ENCODE measurements at places on chromosomes 12 and 14. TPM values are rescaled to one million over a fixed set of nuclear protein-coding genes. Genes with fewer than 3 reads are reported as not detected.
A peak's percentile ranks its signal among the peaks of the same experiment; 100 is the strongest.

KLHL33 gene
- 0.18 TPM for total RNA-seq

TDRD9 gene
- total RNA-seq: 0.45 TPM

LHX5 gene
- total RNA-seq: not detected

PTHLH gene
- 1.6 TPM for total RNA-seq

RDH16 gene
- total RNA-seq: 0.09 TPM

NEK9 gene
- 51.3 TPM for total RNA-seq

SYCP3 gene
- total RNA-seq: 0.18 TPM

GARIN6 gene
- not detected for total RNA-seq

PTCSC3 gene
- total RNA-seq: not detected

PARPBP gene
- 4.1 TPM for total RNA-seq

TPH2 gene
- total RNA-seq: not detected

IRF2BPL gene
- total RNA-seq: 25.8 TPM

DDN gene
- total RNA-seq: 0.09 TPM

DNA sequence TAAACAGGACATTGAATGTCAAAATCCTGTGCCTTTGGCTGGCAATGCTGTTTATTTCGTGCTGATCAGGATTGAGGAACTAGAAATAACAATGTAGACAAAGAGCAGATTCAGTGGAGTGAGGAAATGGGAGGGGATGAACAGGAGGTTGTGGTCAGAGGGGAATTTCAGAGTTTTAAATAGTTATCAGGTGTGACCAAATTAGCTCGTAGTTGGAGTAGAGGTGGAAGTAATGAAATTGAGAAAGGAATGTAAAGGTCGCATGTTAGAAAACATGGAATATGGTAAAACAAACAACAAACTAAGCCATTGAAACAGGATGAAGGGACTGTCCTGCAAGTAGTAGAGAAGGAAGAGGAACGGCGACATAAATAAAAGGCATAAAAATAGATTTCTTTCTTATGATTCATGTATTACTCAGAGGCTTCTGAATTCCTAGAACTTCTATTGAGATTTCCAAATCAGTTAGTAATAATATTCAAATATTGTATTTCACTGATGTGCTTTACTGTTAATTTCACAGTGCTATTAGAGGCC, 9.5 kb upstream of the SAV1 start:
- DNase-seq: peak; percentile 69

- DNase-seq: no peak
Observed at GRCh38 chr14:61338457-61338856, 17.1 kb downstream of the PRKCH start.

- DNase-seq: no peak
Observed at GRCh38 chr14:104356020-104356737, 217.8 kb downstream of the KIF26A start.

DNA sequence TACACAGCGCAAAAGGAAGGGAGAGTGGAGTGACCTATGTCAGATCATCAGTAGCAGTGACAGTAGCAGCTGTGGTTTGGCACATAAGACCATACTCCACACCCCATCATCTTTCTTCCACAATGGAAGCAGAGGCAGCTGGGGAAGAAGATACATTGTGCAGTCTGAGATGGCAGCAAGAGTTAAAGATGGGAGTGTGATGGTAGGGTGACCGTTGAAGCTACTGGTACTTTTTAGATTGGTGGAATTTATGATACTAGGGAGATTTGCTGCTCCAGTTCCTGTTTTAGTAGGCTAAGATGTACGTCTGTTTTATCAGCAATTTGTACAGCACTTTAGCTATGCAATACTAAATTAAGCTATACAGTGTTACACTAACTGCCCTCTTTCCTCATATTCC, 291.0 kb downstream of the FUT8 start:
- no peak for DNase-seq

GRCh38 chr14:34161351-34162082, 210.6 kb upstream of the EGLN3 start:
- no peak for DNase-seq

DNA sequence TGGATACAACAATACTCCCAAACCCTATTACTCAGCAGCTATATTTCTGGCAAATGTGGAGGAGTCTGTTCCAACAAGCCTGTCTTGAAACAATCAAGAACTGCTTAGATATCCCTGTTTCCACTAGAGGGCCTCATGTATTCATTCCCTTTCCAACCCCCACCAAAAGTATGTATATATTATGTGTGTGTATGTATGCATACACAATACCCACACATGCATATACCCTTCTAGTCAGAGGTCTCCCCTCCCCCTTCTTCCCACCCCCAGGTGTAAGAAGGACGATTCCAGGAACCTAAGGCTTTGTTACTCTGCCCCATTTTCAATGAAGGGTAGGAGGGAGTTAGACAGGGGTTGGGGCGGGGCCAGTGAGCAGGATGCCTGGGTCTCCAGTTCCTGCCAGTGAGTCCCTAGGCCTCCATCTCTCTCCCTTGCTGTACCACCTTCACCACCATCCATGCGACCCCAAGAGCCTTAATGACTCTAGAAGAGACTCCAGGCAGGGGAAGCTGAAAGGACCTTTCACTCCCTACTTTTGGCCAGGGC, at the start of gene DGKA:
Gene DGKA, plus strand, starts transcription at position 392 of the 546 bp plus-strand sequence. CDS start 5,342 bp downstream, outside the sequence.
- peak; percentile 89 for DNase-seq

GRCh38 chr12:111868676-111869588, 26.9 kb downstream of the MAPKAPK5 start:
- no peak for DNase-seq

DNA sequence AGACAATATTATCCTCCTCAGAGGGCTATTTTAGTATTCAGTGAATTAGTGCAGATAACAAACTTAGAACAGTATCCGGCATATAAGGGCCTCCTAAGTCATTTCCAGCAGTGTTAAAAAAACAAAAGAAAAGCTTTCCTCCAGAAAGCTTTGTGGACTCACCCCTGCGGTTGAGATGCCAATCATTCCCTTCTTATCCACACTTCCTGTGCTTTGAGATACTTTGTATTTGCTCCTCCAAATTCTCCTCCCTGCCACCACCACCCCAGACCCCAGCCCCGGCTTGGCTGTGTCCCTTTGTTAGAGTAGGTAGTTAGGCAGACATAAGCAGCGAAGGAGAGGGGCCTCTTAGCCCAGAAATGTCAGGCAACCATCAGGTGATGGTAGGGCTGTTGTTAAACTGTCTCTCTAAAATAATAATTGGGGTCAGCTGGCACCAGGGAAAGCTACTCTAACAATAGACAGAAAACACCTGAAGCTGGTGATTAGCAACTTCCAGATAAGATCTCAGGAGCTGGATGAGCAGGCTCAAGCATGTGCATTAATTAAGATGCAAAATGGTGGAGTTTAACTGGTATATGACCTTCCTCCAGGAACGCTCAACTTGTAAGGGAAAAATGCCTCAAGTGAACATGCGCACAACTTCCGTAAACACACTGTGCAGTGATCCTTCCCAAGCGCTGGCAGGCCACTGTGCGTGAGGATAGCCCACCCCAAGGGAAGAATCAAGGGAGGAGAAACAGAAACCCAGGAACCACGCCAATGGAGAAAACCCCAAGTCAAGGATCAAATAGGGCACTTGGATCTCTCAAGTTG, 152.1 kb upstream of the EEA1 start:
- DNase-seq: peak; percentile 39

GRCh38 chr14:22897357-22897756, 14.3 kb downstream of the REM2 start:
- DNase-seq: no peak

DNA sequence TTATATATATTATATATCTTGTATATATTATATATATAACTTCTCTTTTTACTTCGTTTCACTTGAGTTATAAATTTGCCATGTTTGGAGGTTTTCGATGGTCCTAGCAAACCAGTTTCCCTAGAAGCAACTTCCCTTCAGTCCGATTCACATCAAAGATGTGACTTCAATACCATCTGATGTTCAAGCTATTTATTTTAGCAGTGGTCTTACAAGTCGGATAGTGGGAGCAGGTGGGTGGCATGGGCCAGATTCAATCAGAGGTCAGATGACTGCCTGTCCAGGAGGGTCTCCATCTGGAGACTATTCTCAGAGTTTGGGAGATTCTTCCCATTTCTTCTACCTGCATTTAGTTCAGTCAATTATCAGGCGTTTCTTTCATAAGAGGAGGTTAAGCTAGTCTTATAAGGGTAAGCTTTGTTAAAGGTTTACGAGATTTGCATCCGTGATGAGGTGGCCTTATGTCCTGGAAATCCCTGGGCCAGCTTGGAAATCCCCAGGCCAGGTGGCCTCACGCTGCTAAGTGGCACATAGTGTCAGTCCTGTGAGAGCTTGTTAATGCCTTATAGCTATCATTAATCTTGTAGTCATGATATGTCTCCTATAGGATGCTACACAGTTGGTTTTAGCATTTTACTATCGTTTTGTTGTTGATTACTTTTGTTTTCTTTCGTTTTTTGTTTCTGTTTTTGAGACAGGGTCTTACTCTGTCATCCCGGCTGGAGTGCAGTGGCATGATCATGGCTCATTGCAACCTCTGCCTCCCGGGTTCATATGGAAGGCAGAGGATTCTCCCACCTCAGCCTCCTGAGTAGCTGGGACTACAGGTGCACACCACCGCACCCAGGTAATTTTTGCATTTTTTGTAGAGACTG, 145.8 kb downstream of the BICD1 start:
- no peak for DNase-seq

- no peak for DNase-seq
Observed at GRCh38 chr14:26328791-26329190, 269.0 kb downstream of the NOVA1 start.

DNA sequence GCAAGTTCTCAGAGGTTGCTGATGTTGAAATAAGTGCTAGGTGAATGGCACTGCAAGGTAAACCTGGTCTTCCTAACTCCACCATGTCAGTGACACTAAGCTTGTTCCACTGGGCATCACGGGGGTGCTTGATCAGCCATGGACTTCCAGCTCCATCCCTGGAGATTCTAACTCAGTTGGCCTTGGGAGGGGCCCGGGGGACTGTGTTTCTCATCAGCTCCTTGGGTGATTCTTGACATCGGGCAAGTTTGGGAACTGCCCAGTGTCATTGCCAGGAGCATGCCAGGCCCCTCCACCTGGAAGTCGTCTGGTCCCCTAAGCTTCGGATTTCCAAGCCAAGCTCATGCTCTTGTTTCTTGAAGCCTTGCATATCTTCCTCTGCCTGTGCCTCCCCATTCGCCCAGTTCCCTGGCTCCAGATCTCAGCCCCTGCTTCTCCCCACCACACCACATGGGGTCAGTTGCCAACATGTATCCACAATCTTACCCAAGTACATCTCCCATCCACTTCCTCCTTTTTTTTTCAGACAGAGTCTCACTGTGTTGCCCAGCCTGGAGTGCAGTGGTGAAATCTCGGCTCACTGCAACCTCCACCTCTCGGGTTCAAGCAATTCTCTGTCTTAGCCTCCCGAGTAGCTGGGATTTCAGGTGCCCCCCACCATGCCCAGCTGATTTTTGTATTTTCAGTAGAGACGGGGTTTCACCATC, 30.7 kb upstream of the RFLNA start:
- no peak for DNase-seq

GRCh38 chr12:89421092-89421835, 69.0 kb upstream of the DUSP6 start:
- no peak for DNase-seq

DNA sequence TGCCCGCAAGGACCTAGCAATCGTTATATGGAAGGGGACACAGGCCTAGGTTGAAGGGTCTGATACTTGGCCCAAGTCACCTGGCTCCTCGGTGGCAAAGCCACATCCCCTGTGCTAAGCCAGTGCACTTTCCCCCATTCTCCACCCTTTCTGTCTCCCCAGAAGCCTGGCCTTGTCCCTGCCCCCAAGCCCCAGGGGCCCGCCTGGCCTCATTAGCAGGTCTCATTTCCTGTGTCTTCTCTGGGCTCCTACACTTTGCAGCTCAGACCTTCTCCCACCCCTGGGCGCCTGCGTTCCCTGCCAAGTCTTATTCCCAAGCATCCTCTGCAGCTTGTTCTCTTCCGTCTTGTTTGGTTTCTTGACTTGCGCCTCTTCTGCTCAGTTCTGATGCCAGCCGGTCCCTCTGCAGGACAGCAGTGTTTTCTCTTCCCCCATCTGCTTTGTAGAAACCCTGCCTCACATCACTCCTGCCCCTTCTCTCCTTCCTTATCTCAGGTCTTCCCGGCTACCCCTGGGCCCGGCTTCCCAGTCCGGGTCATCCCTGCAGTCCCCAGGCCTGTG, 66.7 kb downstream of the SLC24A4 start:
- no peak for DNase-seq

DNA sequence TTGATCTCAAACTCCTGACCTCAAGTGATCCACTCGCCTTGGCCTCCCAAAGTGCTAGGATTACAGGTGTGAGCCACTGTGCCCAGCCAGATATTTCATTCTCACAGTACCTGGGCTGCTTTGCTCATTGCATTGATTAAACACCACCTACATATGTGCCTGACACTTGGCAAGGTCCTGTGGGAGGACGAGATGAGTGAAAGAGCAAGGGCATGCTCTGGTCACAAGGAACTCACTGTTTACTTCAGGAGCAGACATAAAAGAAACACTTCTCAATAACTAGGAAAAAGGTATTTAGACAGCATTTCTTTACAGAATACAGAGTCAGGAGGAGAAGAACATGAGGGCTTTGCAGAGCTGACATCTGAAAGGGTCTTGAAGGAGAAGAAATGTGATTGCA, 91.7 kb downstream of the TMCC3 start:
- no peak for DNase-seq

- no peak for DNase-seq
Observed at GRCh38 chr14:59377991-59378601, 87.1 kb downstream of the GPR135 start.

All from fibroblast of the aortic adventitia (primary cell).